ENCODE measurements at places on chromosomes 12 and 14.

DNA sequence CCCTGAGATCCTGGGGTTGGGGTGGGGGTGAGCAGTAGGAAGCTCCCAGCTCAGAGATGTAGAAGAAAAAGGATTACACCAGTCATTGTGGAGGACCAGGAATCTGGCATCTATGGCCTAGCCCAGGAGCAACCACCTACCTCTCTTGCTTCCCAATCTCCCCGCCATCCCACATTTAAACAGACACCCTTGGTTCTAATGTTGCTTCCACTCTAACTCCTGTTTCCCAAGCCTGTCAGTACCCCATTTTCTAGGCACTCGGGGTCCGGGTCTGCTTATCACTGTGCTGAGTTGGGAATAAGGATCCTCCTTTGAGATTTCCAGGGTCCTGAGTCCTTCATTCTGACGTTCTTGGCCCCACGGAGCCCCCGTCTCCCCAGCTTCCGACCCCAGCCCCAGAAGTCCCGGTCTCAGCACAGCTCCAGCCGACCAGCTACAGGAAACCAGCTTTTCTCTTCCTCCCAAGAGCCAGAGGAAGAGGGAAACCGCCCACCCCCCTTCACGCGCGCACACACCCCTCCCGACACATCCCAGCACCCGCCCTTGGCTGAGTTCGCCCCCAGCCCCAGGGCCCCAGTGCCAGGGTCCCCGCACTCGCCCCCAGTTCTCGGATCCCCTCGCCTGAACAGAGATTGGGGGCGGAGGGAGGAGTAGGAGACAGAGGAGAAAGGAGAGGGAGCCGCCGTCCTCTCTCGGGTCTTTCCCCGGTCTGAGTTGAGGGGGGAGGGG lies 1.2 kb downstream of the ITGA5 start:
- DNase-seq = no peak

DNA sequence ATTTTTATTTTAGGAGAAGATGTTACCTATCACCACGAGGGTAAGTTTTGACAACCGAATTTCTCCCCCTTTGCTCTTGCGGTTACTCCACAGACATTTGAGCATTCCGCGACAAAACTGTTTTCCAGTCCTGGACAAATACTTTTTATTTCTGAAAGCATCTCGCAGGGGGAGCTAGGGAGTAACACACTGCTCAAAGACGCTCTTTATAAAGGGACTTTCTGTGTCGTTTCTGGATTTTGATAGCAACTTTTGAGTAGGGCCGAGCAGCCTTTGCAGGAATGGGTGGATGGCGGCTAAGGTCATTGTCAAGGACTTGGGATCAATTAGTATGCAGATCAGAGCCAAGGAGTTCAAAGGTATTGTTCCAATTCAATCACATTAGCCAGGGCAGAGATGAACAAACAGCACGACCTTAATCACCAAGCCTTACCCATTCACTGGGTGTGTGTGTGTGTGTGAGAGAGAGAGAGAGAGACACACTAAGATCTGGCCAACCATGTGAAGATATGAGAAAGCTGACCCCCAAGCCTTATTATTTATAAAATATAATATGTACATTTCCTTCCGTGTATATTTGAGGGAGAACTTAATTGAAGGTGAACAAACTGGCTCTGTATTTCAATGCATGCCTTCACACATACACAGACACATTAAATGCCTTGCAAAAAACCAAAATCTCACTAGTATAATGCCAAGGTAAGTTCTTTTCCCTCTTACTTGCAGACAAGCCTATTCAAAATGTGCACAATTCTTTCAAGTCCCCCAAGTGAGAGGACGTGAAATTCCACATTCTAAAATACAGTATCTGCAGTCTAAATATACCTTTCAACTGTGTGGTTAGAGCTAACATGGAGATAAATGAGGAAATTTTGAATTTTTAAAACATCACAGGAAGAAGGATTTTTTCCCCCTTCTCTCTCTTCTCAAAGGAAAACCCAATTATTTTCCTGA lies 613.8 kb downstream of the VRK1 start:
- no peak for DNase-seq

- no peak for DNase-seq
These were observed 633 bp upstream of the RNU4-2 start for GRCh38 chr12:120292411-120292660.

DNA sequence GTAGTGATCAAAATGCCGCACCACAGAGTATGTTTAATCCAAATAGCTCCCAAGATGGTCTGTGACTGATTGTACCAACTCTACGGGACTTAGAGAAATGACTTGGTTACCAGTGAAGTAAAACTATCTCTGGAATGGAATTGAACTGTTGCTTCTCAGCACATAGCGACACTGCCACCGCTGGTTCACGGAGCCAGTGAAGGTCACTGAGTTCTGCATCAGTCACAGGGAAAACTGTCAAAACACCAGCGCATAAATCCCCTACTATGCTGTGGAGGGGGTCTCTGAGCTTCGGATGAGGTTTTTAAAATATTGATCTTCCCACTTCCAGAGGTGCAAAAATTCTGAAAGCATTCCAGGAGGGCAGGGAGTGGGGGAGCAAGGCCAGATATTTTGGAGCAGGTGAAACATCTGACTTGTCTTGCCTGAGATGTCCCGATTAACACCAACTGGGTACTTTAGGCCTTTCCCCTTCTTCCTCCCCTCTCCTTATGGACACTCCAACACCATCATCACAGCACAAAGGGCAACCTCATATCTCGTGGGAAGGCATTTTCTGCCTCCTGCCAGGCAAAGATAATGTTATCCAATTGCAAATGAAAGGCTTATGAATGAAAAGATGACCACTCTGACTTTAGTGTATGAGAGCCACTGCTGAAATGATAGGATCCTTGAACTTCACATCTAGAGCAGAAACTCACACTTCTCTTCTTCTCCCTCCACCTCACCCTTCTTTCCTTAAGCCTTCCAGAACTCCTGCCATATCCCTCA lies 2.0 kb upstream of the PLXNC1 start:
- no peak for DNase-seq

- no peak for DNase-seq
These were observed 81.8 kb upstream of the PPP1R12A start for GRCh38 chr12:80016684-80017083.

- no peak for DNase-seq
These were observed 296.4 kb downstream of the DPF3 start for GRCh38 chr14:72597252-72598233.

- no peak for DNase-seq
These were observed 38.3 kb upstream of the TCL1B start for GRCh38 chr14:95647926-95648325.

DNA sequence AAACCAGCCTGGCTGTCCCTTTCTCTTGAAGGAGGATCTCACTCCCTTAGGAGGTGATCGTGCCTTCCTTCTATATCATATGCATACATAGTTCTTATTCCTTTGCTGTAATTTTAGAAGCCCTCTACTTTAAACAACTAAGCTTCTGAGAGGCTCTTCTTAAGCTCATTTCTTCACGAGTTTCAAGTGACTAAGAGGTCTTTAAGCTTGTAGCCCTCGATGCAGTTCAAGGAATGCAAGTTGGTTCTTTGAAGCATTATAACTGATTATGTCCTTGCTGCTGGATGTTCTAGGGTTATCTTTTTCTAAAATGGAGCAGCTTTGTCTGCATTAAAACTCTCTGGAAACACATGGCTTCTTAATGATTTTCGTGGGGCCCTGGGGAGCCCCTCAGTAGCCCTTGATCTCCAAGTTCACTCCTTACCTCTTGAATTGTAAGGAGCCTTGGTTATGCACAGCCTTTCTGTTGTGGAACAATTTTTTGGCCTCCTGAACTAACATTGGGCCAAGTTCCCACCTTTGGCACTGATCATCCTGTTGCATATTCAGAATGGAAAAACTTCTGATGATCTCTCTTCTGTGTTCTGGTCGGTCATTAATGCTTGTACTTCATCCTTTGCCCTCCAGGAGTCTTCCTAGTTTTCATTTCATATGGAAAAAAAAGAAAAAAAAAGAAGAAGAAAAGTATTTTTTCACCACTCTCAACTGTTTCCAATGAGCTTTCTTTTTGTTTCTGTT lies 12.6 kb downstream of the RASSF8 start:
- DNase-seq = no peak

GRCh38 chr12:53414756-53415417 lies 8.8 kb upstream of the AMHR2 start:
- DNase-seq = no peak

DNA sequence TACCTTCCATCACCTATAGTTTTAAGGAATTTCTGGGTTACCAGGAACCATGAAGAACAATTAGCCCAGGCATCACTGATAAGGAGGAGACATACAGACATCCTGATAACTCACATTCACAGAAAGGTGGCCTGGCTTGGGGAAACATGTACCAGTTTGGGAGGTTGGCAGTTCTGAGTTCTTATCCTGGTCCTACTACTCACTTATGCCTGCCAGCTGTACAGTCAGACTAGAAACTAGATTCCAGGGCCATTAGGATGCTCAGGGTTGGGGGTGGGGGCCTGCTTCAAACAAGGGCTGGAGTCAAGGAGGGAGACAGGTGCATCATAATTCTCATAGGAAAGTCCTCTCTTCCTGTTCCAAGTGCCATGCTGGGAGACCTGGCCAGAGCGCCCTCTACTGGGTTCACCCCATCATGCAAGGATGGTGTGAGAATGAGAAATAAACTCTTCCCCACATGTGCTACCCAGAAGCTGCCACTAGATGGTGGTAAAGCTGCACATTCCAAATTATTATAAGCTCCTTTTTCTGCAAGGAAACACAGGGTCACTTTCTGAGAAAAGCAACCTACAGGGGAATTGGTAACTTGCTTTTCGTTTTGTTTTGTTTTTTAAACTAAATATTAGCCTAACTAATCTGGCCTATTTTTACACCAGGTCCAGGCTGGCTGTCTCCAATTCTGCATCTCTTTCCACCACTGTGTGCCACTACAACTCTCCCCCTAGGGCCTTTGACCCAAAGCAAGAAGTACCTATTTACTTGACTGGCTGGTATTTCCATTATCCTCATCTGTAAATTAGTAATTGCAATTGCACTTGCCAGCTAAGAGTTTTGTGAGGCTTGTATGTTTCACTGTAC lies 14.5 kb downstream of the OAS2 start:
- peak; percentile 74 for DNase-seq

GRCh38 chr12:48780381-48781025 lies 8.4 kb downstream of the ADCY6 start:
- DNase-seq = no peak

- DNase-seq = no peak
These were observed at the start of gene C14orf180 for GRCh38 chr14:104579507-104579906. C14orf180 (plus strand) TSS chr14:104579764; CDS start chr14:104586431, 6,667 bp downstream.

DNA sequence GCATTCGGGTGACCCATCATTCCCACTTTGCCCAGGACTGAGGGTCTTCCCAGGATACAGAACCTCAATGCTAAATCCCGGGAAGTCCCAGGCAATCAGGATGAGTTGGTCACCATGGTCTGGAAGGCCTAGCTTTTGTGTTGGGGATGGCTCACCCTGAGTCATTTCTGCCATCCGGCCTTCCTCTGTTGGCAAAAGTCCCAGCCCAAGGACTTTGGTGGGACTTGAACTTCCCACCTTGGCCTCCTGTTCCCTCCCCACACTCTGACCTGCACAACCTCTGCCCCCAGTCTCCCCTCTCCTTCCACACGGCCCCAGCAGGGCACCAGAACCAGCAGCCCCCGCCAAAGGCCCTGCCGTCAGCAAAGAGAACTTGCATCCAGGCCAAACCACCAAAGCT lies 24.6 kb upstream of the NCOR2 start:
- DNase-seq = no peak

GRCh38 chr12:76259660-76260389 lies 88.4 kb downstream of the BBS10 start:
- no peak for DNase-seq

GRCh38 chr14:23113431-23114119 lies 5.5 kb downstream of the CEBPE start:
- DNase-seq = no peak

GRCh38 chr12:57837864-57838562 lies 8.5 kb downstream of the CTDSP2 start:
- no peak for DNase-seq

- no peak for DNase-seq
These were observed 153.6 kb upstream of the ARID2 start for GRCh38 chr12:45575823-45576475.

DNA sequence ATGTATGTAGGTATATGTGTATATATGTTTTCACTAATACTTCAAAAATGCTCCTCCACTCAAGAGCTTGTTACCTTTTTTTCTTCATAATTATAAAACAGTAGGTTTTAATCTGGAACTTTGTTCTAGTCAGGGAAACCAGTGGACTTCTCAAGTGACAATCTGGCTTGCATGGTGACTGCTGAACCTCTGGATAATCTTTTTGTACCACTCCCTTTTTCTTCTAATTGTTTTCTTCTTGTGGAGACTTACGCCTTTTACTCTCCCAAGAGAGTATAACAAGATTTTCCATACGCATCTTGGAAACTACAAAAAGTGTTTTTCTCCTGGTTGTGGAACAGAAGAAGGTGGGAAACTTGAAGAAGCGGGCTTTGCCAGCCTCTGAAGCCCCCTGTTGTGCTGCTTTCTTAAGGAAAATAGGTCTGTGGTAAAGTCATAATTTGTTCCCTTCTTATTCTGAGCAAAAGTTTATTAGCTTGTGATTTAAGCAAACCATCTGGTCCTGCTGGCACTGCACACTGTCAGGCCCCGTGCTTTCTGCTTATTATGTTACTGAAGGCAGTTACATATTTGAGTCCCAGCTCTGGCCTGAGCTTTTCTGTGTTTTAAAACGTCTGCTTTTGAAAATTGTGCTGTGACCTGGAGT lies 291.8 kb downstream of the ERC1 start:
- no peak for DNase-seq

GRCh38 chr12:71045781-71046180 lies 112.0 kb downstream of the TSPAN8 start:
- DNase-seq = no peak

- no peak for DNase-seq
These were observed 157.3 kb downstream of the EGLN3 start for GRCh38 chr14:33793398-33794110.

GRCh38 chr14:59811815-59812214 lies 58.8 kb downstream of the RTN1 start:
- DNase-seq = no peak

- DNase-seq = no peak
These were observed 44.0 kb downstream of the TRAFD1 start for GRCh38 chr12:112169161-112169872.

DNA sequence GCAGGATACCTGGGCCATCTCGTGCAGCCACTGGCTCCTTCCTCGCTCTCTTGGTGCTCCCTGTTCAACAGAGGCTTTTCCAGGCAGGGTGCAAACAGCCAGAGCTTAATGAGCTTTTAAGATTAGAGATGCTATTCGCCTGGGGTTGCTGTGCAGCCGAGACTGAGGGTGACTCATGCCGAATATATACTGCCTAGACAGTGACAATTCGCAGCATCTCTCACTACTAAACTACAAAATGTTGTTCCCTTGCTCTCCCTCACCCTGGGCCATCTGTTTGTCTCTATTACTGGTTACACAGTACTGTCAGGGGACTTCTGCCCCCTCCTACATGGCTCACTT lies 26.0 kb upstream of the TESC start:
- DNase-seq = no peak

DNA sequence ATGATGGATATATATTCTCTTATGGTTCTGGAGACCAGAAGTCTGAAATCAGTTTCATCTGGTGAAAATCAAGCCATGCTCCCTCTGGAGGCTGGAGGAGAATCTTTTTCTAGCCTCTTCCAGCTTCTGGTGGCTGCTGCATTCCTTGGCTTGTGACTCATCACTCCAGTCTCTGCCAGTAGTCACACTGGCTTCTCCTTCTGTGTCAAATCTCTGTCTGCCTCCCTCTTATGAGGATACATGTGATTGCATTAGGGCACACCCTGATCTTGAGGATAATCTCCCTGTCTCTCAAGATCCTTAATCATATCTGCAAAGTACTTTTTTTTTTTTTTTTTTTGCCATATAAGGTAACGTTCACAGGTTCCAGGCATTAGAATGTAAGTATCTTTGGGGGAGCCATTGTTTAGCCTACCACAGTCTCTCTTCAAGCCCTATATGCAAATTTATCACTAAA lies 17.7 kb downstream of the DNAL1 start:
- no peak for DNase-seq
